ENCODE measurements at places on chromosomes 12 and 14.

DNA sequence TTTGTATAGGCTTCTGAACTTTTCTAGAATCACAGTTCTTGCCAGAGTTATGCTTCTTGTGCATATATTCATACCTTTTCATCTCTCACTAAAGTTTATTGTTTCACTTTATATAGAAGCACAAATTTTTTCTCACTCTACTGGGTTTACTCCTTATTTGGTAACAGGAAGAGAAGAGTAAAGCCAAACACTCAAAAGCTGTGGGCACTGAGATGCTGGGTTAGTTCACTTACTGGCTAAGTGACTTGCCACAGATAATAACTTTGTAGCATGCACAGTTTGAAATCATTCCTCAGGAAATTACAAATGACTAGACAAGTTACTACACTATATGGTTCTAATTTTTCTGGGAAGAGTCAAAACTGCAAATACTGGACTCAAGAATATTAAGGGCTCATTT is 7.8 kb downstream of the HIGD1C start:
- no peak for DNase-seq

- DNase-seq = no peak
Measured at GRCh38 chr12:104272938-104273337, 30.6 kb upstream of the EID3 start.

- peak; percentile 21 for DNase-seq
Measured at GRCh38 chr12:47270782-47271664, 191.3 kb upstream of the AMIGO2 start.

DNA sequence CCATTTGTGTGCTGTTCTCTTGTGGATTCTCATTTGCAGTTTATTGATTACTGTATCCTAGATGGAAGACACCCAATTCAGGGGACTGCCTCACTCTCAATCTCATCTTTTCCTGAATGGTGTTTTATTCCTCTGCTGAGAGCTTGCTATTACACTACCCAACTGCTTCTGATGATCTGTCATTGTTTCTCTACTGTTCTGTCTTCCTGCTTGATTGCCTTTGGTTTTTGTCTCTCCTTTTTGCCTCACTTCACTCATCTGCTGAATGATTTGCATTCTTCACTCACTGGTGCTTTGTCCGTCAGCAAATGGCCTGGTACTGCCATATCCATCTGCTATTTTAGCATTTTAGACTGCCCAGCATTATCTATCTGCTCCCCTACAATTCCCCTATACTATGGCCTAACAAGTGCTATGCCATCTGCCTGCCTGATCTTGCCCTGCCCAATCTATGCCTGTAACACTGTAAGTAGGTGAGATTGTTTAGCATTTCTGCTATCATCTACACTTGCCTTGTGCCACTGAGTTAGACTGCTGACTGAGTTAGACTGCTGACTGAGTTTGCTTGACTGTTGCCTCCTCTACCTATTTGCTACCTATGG is 335.1 kb downstream of the GPHN start:
- DNase-seq = no peak

DNA sequence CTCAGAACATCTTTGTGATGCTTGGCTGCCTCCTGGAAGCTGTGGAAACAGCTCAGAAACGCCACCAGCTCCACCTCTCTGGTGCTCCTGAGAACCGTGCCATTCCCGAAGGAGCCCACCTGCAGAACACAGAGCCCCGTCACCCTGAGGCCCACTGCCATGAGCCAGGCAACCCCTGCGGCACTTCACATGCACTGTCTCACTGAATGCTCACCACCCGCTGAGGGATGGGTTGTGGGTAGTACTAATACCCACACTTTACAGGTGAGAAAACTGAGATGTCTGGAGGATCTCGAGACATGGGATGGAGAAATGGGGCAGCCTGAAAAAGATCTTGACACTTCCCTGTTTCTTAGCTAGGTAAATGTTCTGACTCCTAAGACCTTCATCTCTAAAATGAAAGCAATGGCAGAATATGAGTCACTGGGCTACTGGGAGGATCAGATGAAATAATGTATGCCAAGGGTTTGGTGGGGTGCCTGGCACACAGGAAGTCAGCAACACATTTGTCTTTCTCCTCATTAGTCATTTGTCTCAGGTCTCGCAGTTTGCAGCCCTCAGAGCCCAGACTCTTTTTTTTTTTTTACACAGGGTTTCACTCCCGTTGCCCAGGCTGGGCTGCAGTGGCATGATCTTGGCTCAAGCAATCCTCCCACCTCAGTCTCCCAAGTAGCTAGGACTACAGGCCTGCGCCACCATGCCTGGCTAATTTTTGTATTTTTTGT is 5.3 kb downstream of the OASL start:
- peak; percentile 90 for DNase-seq

- DNase-seq = no peak
Measured at GRCh38 chr12:103560604-103561101, 26.4 kb upstream of the STAB2 start.

- DNase-seq = peak; percentile 72
Measured at GRCh38 chr12:4270831-4271716, 2.5 kb upstream of the CCND2 start.

DNA sequence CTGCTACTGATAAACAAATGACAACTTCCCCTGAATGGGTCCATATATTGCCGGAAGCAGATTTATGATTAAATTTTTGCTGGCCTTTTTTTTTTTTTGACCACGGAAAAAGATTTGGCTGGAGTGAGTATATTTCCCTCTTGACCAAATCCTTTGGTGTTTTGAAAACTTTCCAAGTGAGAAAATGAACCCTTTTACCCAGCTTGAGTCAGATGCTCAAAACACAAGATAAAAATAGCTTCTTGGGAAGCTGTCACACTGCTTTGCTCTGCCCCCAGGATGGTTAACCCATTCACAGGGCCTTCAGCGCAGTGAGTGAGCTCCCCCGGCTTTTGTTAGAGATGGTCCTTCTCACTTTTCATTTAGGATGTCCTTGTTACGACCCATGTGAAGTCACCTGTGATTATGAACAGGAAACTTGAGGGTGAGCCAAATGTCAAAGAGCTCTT is 224.3 kb downstream of the PELI2 start:
- DNase-seq = no peak

DNA sequence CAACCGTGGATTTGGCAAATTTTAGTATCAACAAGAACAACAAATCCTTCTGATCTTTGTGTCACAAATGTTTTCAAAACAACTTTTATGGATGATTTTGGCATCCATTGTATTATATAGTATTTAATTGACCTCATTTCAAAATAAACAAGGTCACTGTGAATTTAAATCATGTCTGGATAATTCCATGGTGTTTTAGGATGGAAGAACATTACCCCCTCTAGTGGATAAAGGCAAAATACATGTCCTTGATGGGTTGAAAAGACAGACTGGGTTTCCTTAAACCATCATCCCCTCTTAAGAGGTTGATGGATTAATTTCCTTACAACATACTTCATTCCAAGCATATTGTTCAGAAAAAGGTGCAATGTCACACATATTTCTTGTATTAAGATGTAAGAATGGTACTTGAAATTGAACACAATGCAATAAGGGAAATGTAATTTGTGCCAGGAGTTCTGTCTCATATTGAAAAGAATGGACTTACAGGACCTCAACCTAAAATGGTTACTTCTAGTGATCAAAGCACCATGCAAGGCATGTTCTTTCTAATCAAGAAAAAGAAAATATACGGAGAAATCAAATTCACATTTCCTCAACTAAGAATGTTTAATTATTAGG is 352.0 kb downstream of the BCAT1 start:
- peak; percentile 31 for DNase-seq

GRCh38 chr12:8018666-8019581 is 13.6 kb upstream of the FOXJ2 start:
- DNase-seq = peak; percentile 40

GRCh38 chr14:72640911-72641485 is 252.9 kb downstream of the DPF3 start:
- DNase-seq = no peak

DNA sequence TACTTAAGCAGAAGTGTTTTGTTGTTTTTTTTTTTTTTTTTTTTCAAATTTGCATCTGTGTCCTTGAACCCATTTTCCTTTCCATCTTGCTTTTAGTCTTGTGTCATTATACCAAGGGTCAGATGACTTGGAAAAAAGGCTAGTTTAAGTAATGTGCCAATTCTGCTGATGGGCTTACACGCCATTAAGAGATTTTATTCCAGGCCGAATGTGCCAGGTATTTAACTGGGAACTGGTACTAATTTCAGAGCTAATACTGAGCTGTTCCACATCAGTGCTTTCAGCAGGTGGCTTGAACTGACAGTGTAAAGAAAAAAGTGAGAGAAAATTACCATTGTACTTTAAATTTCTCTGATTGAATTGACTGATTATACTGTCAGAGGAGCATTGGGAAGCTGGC is 224.9 kb downstream of the NPAS3 start:
- no peak for DNase-seq

All from activated CD4-positive, alpha-beta T cell treated with anti-CD3 and anti-CD28 coated beads, Interleukin-2, Interleukin-6, amounts not matched to agents 100 ng/mL and 50 ng/mL, durations not matched to agents 16 hours and 8 hours (primary cell).